ENCODE measurements at places on chromosomes 16 and 17. TPM values are rescaled to one million over a fixed set of nuclear protein-coding genes. Genes with fewer than 3 reads are reported as not detected.
A peak's percentile ranks its signal among the peaks of the same experiment; 100 is the strongest.

- no peak for DNase-seq
These were observed 6.5 kb downstream of the ADAT1 start for GRCh38 chr16:75616521-75617010.

DNA sequence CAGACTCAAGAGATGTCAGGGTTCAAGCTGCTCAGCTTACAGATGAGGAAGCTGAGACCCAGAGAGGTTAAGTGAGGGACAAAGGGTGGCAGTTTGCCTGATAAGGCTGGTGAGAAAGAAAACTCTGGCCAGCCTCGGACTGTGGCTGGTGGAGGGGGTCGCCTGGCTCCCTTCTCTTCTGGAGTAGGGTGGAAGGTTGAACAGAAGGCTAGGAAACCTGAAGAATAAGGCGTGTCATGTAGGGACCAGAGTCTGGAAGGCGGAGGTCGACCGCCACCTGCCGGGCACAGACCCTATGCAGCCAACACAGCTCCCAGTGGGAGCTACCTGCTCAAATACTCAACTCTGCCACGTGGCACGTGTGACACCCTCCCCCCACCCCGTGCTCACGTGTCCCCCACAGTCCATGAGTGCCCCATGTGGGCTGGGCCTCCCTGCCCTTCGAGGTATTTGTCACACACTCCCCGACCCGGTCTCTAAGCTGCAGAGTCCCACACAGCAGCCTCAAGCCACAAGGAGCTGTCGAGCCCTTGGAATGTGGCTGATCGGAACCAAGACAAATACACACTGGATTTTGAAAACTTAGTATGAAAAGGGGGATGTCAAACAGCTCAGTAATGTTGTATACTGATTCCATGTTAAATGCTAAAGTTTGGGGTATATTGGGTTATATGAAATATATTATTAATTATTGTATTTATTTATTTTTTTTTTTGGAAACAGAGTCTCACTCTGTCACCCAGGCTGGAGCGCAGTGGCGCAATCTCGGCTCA, 11.8 kb downstream of the HID1 start:
- DNase-seq, result no peak

GRCh38 chr16:83315271-83315670, 492.5 kb upstream of the HSBP1 start:
- DNase-seq, result no peak

The PPP1R1B gene
- total RNA-seq, result not detected

GRCh38 chr17:82062076-82062983, 3.3 kb downstream of the DUS1L start:
- peak; percentile 67 for DNase-seq

- DNase-seq, result no peak
These were observed 662.0 kb downstream of the WWOX start for GRCh38 chr16:78761427-78761826.

The NPIPA7 gene
- 4.6 TPM for total RNA-seq

The ZG16 gene
- total RNA-seq, result not detected

GRCh38 chr16:66901626-66902025, 17.1 kb downstream of the CDH16 start:
- peak; percentile 32 for DNase-seq

DNA sequence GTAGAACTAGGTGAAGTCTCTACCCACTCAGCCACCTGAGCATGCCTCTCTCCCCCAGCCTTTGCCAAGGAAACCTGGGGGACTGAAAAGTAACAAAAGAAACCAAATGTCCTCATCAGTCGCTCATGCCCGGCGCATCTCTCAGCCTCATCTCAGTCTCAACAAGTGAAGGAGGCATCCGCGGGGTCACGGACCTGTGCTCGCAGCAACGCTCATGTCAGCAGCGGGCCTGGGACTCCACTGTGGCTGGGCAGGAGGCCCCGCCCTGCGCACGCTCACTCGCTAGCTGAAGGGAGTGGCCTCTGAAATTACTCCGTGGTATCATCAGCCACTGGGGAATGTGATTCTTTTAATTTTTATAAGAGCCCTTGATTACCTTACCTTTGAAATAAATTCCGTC, 31.3 kb downstream of the MAP1LC3B start:
- no peak for DNase-seq

The DDX42 gene
- total RNA-seq, result 125 TPM

GRCh38 chr17:80959330-80960036, 32.2 kb upstream of the CHMP6 start:
- DNase-seq, result peak; percentile 82

DNA sequence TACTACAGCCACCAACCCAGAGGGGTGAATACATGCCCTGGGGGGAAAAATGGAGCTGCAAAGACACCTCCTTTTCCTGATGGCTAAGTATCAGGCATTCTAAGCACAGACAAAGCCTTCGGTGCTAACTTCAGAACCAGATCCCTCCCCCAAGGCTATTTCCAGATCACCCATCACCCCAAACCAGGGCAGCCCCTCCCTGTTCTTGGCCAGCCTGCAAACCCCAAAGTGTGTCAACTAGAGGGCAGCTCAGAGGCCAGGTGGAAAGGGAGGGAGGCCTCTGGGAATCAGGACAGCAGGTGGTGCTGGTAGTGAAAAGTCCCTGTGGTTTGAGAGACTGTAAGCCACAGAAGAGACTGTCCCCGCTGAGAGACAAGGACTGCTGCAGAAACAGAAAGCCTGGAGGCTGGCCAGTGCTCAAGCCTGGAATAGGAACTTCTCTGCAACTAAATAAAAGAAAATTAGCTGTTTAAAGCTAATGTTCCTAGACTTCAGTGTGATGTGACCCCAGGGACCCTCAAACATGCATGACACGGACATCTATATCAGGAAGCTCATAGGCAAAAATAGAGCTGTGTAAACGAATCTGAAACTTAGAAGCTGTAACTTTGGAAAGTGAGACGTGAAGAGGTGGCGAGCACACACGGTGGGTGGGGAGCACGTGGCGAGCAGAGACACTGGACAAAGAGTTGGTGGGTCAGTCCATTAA, 9.1 kb downstream of the TUBG1 start:
- no peak for DNase-seq

- DNase-seq, result no peak
These were observed 34.9 kb downstream of the GNAO1 start for GRCh38 chr16:56226187-56226586.

- no peak for DNase-seq
These were observed 23.4 kb upstream of the KRT24 start for GRCh38 chr17:40726919-40727318.

DNA sequence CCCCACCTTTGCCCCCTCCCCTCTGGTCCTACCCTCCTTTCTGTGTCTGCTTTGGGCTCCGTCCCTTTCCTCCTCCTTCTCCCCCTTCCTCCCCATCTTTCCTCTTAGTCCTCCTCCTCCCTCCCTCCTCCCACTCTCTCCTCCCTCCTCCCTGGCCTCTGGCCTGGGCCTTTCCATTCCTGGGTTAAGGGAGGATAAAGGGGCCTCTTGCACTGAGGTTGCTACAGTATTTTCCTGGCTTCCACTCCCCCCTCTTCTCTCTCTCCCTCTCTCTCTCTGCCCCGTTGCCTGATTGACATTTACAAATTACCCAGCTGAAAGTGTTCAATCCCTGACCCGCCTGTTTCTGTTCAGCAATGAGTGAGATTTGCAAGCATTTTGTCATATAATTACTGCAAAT, 44.0 kb downstream of the MRM1 start:
- DNase-seq, result no peak

GRCh38 chr16:73204359-73205152, 156.6 kb upstream of the ZFHX3 start:
- no peak for DNase-seq

The SLC5A11 gene
- 1.9 TPM for total RNA-seq

DNA sequence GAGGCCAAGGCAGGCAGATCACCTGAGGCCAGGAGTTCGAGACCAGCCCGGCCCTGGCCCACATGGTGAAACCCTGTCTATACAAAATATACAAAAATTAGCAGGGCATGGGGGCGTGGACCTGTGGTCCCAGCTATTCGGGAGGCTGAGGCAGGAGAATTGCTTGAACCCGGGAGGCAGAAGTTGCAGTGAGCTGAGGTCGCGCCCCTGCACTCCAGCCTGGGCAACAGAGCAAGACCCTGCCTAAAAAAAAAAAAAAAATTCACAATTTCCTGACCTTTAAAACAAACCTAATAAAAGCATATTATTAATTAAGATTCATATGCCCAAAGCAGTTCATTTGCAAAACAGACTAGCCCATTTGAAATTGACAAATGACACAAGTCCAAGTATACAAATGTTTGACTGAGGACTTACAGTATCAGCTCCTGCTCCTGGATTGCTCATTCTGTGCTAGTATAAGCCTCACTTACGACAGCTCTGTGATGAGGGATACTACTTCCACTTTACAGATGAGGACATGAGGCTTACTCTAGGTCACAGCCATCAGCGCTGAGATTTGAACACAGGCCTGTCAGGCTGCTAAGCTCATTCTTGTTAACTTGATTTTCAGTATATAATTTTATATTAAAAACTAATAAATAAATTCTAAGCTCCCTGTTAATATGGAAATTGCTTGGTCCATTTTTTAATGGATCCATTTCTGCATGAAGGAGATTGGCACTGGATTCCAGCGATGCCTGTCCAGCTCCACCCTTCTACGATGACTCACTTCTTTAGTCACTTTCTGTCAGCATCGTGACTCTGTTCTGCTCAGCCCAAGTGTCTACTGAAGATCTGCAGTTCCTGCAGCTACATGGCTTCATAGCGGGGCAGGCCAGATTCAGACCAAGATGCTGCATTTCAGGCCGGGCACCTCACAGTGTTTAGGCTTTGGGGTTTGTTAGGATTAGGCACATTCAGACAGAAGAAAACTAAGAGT, 88.2 kb downstream of the WDR59 start:
- no peak for DNase-seq

The MXRA7 gene
- 156 TPM for total RNA-seq

The EXOC3L1 gene
- 51.5 TPM for total RNA-seq

The TOP2A gene
- 12.6 TPM for total RNA-seq

- DNase-seq, result peak; percentile 95
These were observed 17.0 kb downstream of the CAVIN1 start for GRCh38 chr17:42405963-42406495.

The CX3CL1 gene
- total RNA-seq, result 1.7 TPM

DNA sequence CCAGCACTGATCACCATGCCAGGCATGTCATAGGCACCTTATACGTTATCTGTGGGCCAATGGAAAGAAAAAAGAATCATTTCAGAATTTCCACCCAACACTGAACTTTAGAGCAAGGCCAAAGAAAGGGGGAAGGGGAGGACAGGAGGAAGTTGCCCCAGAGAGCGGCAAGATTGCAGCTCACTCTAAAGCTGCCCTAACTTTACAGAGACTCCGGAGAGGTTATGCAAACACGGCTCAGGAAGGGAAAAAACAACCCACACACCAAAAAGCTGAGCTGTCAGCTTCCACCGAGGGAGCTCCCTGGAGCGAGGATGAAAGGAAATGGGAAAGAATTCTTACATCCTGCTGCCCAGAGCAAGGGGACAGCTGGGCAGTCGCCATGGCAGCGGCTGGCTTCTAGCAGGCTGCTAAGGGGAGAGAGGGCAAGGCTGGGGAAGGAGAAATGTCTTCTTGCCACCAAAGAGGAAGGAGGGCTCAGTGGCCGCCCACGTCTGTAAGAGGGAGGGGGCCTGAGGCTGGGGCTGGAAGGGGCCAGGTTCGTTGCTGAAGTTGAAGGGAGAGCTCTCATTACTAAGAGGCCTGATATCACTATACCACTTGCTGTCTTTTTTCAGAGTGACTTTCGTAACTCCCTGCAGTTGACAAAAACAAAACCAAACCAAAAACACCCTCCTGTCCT, 18.2 kb downstream of the COTL1 start:
- DNase-seq, result peak; percentile 93

GRCh38 chr16:641326-642188, at the start of gene MCRIP2:
MCRIP2 (plus strand) TSS chr16:641828; CDS start chr16:641992, 164 bp downstream.
- DNase-seq, result peak; percentile 94

The PRAC1 gene
- total RNA-seq, result not detected

DNA sequence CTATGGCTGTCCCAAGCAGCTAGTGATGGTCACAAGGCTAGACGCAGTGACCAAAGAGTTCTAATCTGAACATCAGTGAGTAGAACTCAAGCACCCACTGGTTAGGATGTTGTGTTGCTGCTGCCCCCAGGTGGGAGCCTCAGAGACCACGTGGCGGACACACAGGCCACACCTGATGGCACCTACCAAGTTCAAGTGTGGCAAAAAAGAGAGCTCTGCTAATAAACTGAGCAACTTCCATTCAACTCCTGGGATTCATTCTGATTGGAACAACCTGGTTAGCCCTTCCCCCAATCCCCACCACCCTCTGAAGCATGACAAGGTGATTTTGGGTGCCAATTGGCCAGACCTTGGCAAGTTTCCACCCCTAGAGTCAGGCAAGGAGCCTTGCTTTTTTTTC, 3.5 kb upstream of the LCMT1 start:
- peak; percentile 82 for DNase-seq
